ENCODE measurements at places on chromosomes 4 and X.

DNA sequence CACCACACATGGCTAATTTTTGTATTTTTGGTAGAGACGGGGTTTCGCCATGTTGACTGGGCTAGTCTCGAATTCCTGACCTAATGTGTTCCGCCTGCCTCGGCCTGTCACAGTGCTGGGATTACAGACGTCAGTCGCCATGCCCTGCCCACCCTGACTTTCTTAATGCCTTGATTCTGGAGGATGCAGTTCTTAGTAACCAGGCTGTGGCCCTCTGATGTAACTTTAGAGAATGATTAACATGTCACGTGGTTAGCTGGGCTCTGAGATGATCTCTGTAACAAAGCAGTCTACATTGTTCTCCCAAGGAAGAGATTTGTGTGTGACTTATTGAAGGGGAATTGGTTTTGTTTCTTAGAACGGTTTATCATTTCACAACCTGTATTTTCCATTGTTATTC is 30.6 kb downstream of the ANK2 start:
- no peak for DNase-seq

DNA sequence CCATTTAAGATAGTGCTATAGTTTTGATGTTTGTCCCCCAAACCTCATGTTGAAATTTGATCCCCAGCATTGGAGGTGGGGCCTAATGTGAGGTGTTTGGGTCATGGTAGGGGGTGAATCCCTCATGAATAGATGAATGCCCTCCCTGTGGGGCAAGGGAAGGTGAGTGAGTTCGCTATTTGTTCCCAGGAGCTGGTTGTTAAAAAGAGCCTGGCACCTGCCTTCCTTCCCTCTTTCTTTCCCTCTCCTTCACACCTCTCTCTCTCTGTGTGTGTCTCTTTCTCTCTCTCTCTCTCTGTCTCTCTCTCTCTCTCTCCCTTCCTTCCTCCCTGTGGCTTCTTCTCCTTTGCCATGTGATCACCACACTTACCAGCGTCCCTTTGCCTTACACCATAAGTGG is 160.7 kb downstream of the AASDH start:
- DNase-seq = no peak

DNA sequence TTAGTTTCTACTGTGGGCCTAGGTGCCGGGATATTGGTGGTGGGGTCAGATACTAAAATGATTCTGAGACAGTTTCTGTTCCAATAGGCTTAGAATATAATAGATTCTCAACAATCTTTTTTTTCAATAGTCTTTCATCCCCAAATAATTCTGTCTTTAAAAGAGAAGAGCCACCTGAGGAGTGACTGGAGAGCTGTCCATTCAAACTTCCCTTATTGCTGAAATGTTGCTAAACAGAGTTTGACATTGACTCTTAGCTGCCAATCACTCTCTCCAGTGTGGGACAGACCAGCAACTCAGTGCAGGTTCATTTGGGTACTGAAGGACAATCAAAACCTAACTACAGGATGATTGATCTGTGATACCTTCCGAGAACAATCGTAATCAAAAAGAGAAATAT is 12.4 kb upstream of the ADH7 start:
- DNase-seq = no peak

GRCh38 chrX:135977611-135978010 is 3.8 kb upstream of the MMGT1 start:
- no peak for DNase-seq

- DNase-seq = no peak
These were observed 39.3 kb downstream of the ATP2B3 start for GRCh38 chrX:153556767-153557166.

DNA sequence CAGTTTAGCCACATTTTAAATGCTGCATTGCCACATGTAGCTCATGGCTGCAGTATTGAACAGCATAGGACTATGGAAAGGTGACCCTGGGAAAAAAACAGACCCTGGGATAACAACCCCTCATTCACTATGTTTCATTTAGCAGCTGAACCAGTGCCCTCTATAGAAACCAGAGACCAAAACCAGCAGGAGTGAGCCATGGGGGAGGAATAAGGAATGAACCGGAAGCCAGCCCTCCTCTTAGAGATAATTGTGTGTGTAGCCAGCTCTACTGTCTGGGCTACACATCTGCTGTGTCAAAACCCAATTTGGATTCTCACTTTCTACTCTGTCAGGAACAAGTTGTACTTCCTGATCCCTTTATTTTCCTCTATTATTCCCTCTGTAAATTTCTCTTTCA is 158.5 kb upstream of the S100G start:
- DNase-seq = no peak

DNA sequence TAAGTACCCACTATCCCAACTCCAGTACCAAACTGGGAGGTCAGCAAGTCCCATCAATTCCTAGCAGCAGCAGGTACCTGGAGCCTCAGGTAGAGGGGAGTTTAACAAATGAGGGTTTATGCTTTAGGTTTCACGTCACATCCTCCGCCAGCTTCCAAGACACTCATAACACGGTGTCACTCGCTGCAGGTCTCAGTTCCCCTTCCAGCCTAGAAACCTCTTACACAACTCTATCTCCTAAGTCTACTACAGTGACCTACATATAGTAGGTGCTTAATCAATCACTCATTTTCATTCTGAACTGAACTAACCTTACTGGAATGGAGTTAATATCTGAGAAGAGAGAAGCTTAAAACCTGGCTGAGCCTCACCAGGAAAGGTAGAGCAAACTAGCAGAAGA is 96.0 kb downstream of the EFHC2 start:
- no peak for DNase-seq

GRCh38 chrX:121307449-121307848 is 260.0 kb downstream of the GLUD2 start:
- no peak for DNase-seq

GRCh38 chr4:177229331-177229730 is 80.3 kb upstream of the NEIL3 start:
- no peak for DNase-seq

DNA sequence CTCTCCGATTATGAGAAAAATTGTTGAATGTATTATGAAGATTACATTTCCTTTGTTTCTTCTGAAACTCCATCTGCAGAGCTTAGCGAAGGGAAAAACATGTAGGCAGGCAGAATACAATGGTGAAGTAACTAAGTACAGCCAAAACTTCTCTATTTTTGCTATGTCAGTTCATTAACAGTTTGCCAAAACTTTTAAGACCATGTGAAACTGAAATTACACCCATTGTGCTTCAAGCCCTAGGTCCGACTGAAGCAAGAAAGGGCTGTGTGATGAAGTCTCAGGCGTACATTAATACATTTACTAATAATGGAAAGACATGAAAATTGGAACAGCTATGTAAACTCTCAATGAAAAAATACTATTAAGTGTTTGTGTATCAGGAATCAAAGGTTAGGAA is 398.0 kb downstream of the MAPK10 start:
- DNase-seq = no peak

GRCh38 chr4:4477391-4477790 is 64.5 kb downstream of the STX18 start:
- no peak for DNase-seq

GRCh38 chr4:130808492-130808891 is 1712.5 kb downstream of the C4orf33 start:
- DNase-seq = no peak

GRCh38 chrX:134646691-134647090 is 11.6 kb downstream of the PLAC1 start:
- DNase-seq = no peak

GRCh38 chrX:413322-414201 is 26.9 kb upstream of the PPP2R3B start:
- no peak for DNase-seq

GRCh38 chr4:3352505-3352904 is 59.7 kb downstream of the RGS12 start:
- no peak for DNase-seq

DNA sequence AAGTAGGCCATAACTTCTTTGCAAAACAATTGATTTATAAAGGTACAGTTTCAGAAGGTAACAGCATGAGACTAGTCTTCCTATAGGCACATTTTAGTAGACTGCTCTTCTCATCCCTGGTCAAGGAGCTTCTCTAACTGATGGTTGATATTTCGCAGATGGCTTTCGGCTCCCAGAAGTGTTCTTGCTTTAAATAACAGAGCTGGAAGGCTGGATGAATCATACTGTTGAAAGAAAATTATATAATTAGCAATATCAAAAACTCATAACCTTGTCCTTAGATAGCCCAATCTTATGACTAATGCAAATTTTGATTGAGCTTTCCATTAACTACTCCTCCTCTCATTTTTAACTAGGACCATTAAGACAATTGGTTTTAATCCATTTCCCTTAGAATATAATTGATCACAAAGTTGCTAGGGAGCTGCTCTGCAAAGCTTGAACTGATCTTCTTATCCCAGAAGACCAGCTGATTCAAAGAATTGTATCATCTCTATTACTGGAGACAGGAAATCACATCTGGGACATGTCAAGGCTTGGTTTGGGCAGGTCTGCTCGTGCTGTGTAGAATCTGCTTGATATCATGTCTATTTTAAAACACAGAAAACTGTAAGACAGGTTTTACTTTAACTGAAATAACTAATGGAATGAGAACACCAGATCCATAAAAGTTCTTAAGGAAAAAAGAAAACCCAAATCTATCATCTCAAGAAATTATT is 38.6 kb downstream of the CENPU start:
- no peak for DNase-seq

DNA sequence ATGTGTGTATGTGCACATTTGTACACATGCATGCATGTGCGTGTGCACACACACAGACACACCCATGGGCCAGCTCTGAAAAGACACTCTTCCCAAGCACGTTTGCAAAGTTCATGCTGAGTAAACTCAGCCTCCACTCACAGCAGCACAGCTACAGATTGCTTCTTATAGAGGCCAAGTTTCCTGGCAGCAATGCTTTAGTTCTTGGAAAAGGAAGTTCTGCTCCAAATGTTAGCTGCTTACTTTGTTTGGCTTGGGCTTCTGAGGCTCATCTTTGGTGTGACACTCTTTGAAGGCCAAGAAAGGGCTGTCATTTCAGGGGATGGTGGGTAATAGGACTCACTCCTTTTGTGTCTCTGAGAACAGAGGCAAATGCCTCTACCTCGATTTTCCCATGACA is 6.6 kb downstream of the PLP1 start:
- no peak for DNase-seq

GRCh38 chr4:123616951-123617461 is 220.4 kb downstream of the SPRY1 start:
- DNase-seq = no peak

DNA sequence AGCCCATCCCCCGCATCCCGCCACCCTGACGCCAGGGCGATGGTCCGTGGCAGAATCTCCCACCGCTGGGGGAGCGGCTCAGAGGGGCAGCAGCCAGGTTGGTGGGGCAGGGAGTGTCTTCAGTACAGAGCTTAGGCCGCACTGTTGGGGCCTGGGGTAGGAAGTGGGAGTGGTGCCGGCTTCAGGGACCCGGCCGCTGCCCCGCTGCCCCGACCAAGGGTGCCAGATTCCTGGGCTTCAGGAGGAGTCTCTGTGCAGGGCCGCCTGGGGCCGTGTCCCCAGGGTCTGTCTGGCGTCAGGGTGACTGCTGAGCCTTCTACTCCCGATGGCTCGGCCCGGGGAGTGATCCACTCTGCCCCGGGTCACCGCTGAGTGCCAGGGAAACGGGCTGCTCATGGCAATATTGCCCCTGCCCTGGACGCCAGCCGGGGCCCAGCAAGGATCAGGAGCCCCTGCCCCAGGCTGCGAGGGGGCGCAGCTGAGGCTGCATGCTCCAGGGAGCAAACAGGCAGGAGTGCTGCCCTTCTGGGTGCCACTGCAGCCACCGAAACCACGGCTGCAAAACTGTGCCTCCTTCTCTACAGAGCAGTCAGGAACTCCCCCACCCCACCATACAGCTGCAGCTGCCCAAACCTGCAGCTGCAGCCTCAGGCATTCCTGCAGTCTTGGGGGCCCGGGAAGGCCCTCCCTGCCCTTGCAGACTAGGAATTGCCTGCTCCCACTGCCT is 1206.1 kb downstream of the ARAP2 start:
- DNase-seq = no peak

DNA sequence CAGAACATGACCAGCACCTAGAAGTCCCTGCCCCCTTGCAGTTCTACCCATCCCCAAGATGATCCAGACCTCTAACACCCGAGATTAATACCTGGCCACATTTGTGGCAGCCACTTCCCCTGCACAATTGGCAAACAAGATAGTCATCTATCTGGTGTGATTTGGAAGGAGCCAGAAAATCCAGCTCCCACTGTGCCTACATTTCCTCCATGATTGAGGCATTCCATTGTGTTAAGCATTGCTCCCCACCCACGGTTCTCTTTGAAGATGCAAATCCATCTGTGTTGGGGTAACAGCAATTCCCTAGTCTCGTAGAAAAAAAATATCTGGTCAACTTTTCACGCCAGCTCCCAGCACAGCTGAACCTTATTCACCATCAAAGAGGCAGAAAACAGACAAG is 405.0 kb downstream of the BCOR start:
- DNase-seq = no peak

- DNase-seq = no peak
These were observed 177.4 kb downstream of the COL25A1 start for GRCh38 chr4:109125084-109125483.

DNA sequence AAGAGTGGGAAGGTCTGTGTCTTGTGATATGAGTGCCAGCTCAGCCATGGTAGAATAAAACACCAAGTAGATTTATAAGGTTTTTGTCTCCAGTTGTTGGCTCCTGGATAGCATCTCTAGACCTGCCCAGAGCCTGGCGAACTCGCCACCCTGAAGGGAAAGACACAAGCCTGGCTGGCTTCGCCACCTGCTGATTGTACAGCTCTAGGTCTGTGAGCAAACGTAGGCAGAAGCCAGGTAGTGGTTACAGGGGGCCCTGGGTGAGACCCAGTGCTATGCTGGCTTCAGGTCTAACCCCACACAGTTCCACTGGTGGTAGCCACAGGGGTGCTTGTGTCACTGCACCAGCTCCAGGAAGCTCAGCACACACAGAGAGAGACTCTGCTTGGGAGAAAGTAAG is 100.5 kb downstream of the BLTP1 start:
- no peak for DNase-seq

DNA sequence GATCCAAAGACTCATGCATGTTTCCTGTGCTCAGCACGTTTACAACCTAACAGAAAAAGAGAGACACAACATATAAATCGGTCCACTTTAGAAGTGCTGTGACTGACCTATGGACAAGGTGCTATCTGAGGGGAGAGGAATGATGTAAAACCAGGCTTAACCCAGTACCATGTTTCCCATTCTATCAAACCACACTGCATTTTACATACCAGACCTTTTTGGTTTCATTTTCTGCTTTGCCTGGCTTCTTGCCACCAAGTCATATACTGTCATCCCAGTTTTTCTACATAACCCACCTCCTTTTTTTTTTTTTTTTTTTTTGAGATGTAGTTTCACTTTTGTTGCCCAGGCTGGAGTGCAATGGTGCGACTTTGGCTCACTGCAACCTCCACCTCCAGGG is 82.2 kb downstream of the KLF8 start:
- DNase-seq = no peak

DNA sequence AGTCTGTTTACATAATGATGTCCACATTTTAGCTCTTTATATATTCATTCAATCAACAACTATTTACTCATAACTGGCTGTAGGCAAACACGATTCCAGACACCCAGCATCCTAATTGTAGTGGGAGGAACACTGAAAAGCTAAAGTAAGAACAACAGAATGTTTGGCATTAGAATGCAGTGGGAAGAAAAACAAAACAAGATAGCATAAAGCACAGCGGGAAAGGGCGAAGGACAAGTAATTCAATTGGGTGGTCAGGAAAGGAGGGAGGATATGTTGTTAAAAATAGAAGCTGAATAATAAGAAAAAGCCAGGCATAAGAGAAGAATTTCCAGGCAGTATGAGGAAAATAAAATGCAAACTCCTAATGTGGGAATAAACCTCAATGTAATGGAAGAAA is 189.5 kb upstream of the FAT4 start:
- DNase-seq = no peak

All from cortex of kidney (tissue), 1 donor.